ENCODE measurements at places on chromosomes 4 and X. TPM values are rescaled to one million over a fixed set of nuclear protein-coding genes. Genes with fewer than 3 reads are reported as not detected.

The ALB gene
- 67.3 TPM for total RNA-seq

The VAMP7 gene
- 36.5 TPM for total RNA-seq

- DNase-seq: no peak
These were observed 503.6 kb upstream of the ZFP42 start for GRCh38 chr4:187491959-187492358.

DNA sequence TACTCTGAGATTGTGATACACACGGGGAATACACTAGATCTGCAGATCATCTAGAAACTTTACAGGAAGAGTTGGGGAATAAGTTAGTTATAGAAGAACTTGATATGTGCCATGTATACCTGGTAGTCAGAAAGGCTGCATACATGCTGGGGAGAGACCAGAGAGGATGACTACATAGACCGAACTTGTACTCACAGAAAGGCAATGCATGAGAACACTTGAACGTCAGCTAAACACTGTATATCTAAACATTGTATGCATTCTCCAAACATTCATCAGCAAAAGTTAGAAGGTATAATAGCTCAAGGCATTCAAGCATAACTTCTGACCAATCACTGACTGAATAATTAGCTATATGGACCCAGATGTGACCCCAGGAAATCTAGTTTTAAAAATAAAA, 78.0 kb upstream of the PDHA2 start:
- no peak for DNase-seq

- DNase-seq: no peak
These were observed 16.8 kb upstream of the SEL1L3 start for GRCh38 chr4:25879587-25879986.

DNA sequence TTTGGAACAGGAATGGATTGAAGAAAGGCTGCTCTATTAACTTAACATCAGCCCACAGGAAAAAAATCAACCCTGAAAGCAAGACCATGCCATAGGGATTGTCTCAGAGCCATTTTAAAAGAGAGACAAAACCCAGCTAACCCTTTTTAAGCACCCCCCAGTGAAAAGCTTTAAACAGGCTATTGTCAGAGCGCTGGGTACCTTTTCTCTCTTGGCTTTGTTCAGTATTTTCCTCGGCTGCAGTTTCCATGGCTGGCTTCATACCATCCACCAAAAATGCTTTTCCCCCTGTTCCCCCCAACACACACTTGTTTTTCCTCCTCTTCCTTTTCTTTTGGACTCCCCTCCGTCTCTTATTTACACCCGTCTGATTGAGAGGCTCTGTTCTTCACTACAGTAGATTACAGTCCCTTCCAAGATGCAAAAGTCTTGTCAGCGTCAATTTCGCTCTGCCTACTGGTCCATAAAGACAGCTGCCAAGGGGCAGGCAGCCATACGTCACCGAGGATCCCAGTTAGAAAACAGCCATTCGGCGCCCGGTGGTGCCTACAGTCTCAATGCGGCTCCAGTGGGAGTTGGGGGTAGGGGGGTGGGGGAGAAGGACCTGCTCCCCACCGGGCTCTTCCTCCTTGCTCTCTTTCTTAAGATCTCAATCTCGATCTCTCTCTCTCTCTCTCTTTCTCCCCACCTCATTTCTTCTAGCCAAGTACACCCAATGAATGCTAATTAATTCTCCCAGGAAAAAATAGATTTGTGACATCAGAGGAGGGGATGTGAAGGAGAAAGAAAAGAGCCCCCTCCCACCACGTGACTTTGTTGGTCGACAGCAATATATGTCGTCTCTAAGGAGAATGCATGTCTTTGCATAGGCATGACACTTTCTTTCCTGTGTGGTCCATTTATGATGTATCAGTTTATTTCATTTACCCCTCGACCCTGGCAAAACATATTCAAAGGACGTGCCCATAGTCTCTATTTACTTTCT, at the start of gene GPM6B:
GPM6B (minus strand) TSS at position 451 of the 985 bp plus-strand sequence; CDS start at position 262, 189 bp downstream.
- DNase-seq: no peak

DNA sequence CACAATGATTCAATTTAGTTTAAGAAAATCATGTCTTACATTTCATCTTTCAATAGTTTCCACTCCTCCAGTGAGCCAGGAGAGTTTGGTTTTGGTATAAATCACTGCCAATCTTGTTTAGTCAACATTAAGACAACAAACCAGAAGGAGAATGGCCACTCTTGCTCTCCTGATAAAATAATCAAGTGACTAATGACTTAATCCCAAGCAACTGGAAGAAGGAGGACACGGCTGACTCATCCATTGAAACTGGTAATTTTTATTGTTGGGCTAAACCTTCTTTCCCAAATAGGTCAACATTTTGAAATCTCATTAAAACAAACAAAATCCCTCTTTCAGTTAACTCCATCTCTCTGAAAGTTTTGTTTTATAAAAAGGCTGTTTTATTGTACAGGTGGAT, 230.2 kb downstream of the CLCN4 start:
- no peak for DNase-seq

DNA sequence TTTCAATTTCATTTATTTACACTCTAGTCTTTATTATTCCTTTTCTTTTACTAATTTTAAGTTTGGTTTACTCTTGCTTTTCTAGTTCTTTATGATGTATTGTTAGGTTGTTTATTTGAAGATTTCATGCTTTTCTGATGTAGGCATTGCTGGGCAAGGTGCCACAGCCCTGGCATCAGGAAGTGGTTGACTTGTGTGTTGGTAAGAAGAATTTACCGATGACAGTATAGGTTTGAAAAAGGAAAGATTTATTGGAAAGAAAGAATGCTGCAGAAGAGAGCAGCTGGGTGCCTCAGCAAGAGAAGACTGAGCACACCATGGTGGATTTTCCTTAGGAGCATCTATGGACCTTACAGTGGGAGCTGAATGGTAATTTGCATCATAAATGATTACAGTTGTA, 153.2 kb downstream of the KLF8 start:
- DNase-seq: no peak

- no peak for DNase-seq
These were observed 40.2 kb downstream of the STK26 start for GRCh38 chrX:132063334-132063733.
